Omental fat pad (tissue), 4 donors: ENCODE measurements at places on chromosomes 12 and 14. TPM values are rescaled to one million over a fixed set of nuclear protein-coding genes. Genes with fewer than 3 reads are reported as not detected.
A peak's percentile ranks its signal among the peaks of the same experiment; 100 is the strongest.

DNA sequence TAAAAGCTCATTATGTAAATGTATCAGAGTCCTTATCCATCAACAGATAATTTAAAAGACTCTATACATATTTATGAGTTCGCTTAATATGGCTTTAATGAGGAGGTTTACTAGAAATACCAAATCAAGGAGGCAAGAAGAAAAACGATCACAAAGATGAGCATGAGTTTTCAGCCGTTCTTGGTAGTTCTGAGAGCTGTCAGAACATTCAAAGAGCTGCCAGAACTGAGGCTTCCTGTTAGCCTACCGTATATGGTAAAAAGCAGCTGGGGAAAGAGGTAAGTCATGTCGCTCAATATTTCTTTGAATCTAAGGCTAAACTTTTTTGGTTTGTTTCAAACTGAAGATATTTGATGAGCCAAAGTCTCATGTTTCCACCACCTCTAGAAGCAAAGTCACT lies 115.3 kb upstream of the PLXNC1 start:
- DNase-seq = no peak

- DNase-seq = no peak
Observed at GRCh38 chr12:96493106-96493505, 3.7 kb downstream of the CFAP54 start.

DNA sequence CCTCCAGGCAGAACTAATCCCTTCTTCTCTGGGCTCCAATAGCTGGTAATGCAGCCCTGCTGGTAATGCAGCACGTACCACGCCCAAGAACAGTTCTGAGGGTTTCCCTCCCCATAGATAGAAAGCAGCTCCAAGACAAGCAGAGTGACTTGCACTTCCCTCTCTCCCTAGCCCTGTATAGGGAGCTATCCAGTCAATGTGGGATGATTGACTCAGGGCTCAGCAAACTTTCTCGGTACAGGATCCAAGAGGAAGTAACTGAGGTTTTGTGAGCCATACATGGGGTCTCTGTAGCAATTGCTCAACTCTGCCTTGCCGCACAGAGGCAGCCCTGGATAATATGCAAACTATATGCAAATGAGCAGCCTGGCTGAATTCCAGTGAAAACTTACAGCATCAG lies 15.5 kb upstream of the FKBP4 start:
- DNase-seq = no peak

GRCh38 chr12:101859664-101860607 lies 17.4 kb upstream of the DRAM1 start:
- no peak for DNase-seq

DNA sequence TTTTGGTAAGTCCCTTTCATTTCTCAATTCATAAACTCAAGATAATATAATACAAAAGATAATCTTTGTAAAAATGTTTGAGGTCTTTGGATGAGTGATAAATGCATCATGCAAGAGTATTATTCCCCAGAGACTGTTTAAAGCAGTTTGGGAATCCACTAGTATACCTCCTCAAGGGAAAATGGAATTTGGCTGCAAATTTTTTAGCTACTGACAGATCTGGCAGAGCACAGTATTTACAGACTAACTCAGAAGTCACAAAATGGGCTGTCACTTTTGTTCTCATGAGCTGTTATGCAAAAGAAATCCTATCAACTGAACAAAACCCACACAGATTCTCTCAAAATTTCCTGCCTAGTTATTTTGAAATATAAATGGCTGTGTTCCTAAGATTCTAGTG lies 9.9 kb downstream of the SPIC start:
- DNase-seq = no peak

- no peak for DNase-seq
Observed at GRCh38 chr12:67520606-67521005, 127.9 kb upstream of the DYRK2 start.

GRCh38 chr14:89243286-89243685 lies 173.7 kb downstream of the FOXN3 start:
- DNase-seq = no peak

GRCh38 chr14:104296388-104297312 lies 158.3 kb downstream of the KIF26A start:
- DNase-seq = no peak

DNA sequence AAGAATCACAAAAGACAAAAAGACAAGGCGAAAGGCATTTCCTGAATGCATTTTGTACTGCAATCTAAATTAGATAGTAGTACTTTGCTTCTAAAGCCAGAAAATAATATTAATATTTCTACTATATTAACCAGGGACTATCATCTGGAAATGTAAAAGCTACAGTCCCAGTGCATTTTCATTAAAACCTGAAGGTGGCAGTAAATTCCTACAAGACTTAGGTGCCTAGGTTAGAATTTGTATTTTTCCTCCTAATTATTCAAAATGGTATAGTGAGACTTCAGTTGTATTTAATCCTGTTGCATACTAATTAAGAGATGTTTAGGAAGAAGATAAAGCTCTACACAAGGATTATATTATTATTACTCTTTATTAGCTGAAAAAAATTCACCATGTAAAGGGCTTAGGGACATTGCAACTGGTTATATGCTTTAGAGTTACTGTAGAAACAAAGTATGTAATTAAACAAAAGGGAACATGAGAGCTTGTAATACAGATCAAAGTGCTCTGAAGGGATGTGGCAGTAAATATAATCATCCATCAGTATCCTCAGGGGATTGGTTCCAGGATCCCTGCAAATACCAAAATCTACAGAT lies 53.6 kb downstream of the BRMS1L start:
- DNase-seq = no peak

DNA sequence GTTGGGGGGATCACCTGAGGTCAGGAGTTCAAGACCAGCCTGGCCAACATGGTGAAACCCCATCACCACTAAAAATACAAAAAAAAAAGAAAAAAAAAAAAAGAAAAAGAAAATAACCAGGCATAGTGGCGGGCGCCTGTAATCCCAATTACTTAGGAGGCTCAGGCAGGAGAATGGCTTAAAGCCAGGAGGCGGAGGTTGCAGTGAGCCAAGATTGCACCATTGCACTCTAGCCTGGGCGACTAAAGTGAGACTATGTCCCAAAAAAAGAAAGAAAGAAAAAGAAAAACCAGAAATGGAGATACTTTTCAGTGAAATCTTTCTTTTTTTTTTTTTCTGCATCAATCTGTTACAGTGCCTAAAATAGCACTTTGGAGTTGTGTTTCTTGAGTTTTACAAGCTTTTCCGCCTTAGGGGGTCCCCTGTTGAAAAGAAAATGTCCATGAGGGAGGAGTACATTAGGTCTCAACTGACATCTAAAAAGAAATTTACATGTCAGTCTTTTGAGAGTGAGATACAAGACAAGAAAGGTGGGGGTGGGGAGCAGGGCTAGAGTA lies 82.9 kb upstream of the VASH1 start:
- DNase-seq = no peak

DNA sequence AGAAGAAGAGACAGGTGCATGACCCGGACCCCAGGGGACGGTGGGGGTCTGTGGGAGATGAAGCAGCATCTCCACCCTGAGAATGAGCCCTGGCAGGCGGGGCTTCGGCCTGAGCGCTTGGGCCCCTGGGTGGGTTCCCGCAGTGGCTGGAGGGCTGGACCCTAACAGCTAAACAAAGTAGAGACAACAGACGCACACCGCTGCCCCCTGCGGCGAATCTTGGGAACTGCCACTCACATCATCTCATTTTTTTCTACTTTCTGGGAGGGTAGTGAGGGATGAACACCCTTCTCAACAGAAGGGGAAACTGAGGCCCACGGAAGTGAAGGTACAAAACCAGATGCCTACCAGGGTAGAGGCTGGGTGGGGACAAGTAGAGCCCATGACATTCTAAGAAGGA lies 104.7 kb downstream of the RFLNA start:
- no peak for DNase-seq

GRCh38 chr12:54708826-54709225 lies 60.7 kb upstream of the DCD start:
- no peak for DNase-seq

DNA sequence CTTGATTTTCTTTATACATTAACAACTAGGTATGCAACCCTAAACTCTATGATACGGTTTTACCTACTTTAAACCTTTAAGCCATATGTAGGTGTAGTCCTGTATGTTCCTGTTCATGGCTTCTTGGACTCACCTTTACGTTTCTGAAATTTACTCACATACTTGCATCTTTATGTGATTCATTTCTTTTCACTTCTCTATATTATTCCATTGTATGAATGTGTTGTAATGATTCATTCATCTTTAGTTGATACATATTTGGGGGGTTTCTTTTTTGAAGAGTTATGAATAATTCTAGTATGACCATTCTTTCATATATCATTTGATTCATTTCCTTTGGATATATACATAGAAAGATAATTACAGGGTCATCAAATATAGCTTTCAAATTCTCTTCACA lies 2.4 kb upstream of the TAS2R50 start:
- no peak for DNase-seq

GRCh38 chr12:1691123-1692007 lies 495 bp downstream of the ADIPOR2 start:
- DNase-seq = no peak

- DNase-seq = peak; percentile 7
Observed at GRCh38 chr14:95045106-95045701, 112.1 kb downstream of the DICER1 start.

- no peak for DNase-seq
Observed at GRCh38 chr14:67569651-67570290, 30.3 kb downstream of the PIGH start.

DNA sequence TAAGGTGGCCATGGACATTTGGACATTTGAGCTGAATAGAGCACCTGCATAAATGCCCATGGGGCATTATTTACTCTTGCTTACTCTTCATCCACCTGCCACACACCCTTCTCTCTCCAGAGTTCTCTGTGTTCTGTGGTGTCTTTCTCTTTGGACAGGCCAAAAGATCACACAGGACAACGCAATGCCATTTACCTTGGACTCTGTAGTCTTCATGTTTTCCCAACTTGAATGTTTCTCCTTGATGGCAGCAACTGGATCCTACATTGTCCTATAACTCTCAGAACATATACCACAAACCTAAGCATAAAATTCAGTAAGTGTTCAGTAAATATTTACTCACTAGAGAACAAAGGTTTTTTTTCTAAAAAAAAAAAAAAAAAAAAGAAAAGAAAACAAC lies 41.7 kb upstream of the PTHLH start:
- DNase-seq = no peak

DNA sequence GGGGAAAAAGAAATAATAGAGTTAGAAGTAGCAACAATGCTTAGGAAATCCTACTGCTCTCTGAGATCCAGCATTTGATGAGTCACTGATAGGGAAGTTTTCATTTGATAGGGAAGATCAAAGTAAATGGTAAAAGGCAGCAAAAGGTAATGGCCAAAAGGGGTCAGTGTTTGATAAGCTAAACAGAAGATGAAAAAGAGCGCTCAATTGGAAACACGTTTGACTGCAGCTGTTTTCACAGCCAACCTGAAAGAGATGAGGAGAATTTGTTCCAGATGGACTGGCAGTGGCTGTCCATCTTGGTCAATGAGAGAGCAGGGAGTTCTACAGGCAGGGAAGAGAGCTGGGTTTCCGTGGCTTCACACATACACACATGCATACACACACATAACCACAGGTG lies 264.2 kb downstream of the TMEM132C start:
- DNase-seq = no peak

DNA sequence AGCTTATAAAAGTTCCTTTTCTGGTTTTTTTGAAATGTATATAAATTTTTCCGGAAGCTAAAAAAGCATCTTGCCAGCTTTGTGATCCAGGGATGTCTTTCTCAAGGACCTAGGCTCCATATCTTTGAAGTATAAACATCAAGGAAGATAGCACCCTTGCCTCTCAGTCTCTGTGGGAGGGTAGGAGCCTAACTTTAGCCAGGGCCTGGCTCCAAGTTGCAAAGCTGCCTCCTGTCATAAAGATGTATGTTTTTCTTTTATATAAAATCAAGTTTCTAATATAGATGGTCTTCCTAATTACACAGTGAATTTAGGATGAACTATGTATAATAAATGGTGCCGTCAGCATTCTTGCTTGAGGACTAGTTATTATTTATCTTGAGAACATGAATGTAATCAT lies 612.6 kb upstream of the USP15 start:
- no peak for DNase-seq

GRCh38 chr14:80415636-80416035 lies 204.3 kb upstream of the DIO2 start:
- no peak for DNase-seq

- DNase-seq = no peak
Observed at GRCh38 chr14:55705651-55706364, 125.8 kb downstream of the KTN1 start.

DNA sequence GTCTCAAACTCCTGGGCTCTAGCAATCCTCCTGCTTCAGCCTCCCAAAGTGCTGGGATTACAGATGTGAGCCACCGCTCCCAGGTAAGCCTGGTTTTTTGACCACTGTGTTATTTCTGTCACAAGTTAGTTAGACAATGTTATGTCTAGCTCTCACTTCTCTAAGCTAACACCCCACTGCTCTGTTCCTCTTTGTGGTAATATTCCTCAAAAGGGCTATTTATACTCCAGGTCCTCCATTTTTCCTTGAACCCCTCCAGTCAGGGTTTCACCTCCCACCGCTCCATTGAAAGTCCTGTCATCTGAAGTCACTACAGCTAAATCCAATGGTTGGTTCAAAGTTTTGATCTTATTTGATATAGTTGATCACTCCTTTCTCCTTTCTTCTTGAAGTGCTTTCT lies 5.1 kb downstream of the IRAK3 start:
- no peak for DNase-seq

- DNase-seq = no peak
Observed at GRCh38 chr12:15520844-15521243, 198.5 kb downstream of the PTPRO start.

- DNase-seq = no peak
Observed at GRCh38 chr12:24875014-24875413, 73.9 kb downstream of the BCAT1 start.

CMA1 gene
- total RNA-seq = not detected

VPS37B gene
- total RNA-seq = 45.0 TPM

USP44 gene
- 3.6 TPM for total RNA-seq

SLC39A2 gene
- not detected for total RNA-seq

KRT6A gene
- 40.7 TPM for total RNA-seq

SIX6 gene
- total RNA-seq = not detected

GIT2 gene
- total RNA-seq = 77.2 TPM

KRT3 gene
- total RNA-seq = not detected

POU6F1 gene
- total RNA-seq = 5.8 TPM

MMP19 gene
- total RNA-seq = 616 TPM
